ENCODE measurements at places on chromosomes 16 and 17.
A peak's percentile ranks its signal among the peaks of the same experiment; 100 is the strongest.

DNA sequence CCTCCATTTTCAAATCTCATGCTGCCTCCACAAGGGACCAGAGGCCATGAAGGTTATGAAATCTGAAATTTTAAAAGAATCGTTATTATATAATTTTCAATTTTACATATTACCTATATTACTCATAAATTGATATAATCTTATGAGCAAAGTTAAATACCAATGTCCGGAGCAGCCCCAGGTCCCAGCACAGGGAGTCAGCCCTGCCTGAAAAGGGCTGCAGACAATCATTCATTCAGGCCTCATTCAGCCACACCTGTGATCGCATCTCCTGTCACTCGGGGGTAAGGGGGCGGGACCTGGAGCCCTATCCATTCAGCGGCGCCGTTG is 172.5 kb downstream of the AHSP start:
- DNase-seq = no peak

DNA sequence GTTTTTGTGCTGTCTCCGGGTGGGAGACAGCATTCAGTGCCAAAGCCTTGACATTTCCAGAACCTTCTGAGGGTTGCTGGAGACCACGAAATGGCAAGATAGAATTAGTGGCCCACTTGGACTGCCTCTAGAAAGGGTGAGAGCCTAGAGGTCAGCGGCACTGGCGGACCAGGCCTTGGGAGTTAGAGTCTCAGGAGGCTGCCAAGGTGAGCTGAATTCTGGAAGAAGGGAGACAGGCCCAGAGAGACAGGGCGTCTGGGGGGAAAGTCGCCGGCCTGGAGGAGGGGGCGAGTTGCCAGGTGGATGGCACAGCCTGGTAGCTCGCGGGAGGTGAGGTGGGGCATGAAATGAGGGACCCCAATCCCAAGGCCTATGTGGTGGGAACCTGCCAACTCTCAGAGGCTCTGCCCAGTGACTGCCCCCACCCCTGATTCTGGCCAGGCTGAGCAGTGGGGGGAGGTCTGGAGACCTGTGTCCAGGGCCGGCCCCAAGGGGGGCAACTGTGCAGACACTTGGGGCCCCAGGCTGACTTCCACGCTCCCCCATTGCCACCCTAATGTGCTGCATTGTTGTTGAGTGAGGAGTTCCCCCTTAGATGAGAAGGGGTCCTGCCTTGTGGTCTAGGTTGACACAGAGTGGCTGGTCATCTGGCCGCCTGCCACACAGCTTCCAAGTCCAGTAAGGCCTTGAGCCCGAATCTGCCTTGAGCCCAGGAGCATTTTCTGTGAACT is 211.1 kb upstream of the CIBAR2 start:
- no peak for DNase-seq

DNA sequence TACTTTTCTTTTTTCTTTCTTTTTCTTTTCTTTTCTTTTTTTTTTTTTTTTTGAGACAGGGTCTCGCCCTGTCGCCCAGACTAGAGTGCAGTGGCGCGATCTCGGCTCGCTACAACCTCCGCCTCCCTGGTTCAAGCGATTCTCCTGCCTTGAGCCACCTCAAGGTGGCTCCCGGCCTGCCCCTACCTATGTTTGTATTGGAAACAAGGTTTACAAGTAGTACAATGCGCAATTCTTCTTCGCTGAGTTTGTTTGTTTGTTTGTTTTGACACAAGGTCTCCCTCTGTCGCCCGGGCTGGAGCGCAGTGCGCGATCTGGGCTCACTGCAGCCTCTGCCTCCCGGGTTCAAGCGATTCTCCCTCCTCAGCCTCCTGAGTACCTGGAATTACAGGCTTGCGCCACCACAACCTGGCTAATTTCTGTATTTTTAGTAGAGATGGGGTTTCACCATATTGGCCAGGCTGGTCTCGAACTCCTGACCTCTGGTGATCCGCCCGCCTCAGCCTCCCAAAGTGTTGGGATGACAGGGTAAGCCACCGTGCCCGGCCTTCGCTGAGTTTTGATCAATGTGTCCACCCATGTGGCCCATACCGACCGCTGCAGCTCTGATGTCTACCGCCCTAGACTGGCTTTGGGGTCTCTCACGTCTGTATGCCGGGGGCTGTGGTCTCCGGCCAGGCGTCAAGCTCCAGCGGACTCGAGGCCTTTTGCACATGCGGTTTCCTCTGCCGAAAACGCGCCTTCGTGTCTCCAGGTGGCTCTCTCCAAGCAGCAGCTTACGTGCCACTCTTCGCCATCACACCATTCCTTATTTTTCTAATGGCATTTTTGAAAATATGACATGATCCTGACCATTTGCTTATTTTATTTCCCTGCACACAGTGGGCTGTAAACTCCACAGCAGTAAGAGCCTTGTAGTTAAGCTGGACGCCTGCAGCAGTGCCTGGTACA is 1.1 kb upstream of the YBX2 start:
- no peak for DNase-seq

- no peak for DNase-seq
Measured at GRCh38 chr17:66929591-66929990, 34.9 kb upstream of the CACNG4 start.

- DNase-seq = peak; percentile 70
Measured at GRCh38 chr17:2266045-2266864, 37.3 kb downstream of the SMG6 start.

DNA sequence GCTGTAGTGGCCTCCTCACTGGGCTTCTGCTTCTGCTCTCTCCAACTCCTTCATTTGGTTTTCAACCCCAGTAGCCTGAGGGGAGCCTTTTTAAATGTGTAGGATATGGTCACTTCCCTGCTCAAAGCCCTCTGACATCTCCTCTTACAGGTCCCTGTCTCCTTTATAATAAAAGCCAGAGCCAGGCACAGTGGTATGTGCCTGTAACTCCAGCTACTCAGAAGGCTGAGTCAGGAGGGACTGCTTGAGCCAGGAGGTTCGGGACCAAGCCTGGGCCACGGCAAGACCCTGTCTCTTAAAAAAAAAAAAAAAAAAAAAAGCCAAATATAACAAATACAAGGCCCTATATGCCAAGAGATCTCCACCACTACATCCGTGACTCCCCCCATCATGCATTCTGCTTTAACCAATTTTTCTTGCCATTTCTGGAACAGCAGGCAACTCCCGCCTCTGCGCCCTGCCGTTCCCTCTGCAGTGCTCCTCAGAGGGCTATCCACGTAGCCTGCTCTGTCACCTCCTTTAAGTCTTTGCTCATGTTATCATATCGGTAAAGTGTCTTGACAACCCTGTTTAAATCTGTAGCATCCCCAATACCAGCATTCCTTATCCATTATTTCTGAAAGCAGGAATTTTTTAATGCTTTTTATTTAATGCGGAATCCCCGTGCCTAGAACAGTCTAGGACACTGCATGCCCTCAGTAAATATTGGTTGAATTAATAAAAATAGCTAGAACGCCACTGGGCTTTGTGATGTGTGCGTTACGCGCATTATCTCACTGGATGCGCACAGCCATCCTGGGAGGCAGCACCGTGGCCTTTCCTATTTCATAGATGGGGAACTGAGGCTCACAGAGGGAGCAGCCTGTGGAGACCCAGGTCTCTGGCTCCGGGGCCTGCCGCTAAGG is 9.5 kb downstream of the ZNF771 start:
- no peak for DNase-seq

- no peak for DNase-seq
Measured at GRCh38 chr17:45825792-45826191, 18.9 kb upstream of the SPPL2C start.

DNA sequence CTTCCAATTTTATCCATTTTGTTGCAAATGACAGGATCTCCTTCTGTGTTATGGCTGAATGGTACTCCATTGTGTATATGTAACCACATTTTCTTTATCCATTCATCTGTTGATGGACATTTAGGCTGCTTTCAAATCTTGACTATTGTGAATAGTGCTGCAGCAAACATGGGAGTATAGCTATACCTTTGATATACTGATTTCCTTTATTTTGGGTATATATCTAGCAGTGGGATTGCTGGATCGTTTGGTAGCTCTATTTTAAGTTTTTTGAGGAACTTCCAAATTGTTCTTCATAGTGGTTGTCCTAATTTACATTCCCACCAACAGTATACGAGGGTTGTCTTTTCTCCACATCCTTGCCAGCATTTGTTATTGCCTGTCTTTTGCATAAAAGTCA is 67.8 kb downstream of the BRIP1 start:
- no peak for DNase-seq

- peak; percentile 23 for DNase-seq
Measured at GRCh38 chr17:82848022-82848592, 8.3 kb upstream of the ZNF750 start.

- no peak for DNase-seq
Measured at GRCh38 chr17:70604854-70605253, 435.5 kb downstream of the KCNJ2 start.

- DNase-seq = peak; percentile 46
Measured at GRCh38 chr17:2058586-2059546, 4.0 kb downstream of the HIC1 start.

- DNase-seq = no peak
Measured at GRCh38 chr16:3490911-3491629, 4.2 kb downstream of the C16orf90 start.

GRCh38 chr17:5413682-5414081 is 5.8 kb downstream of the NUP88 start:
- DNase-seq = no peak

GRCh38 chr17:63279498-63280230 is 166.4 kb downstream of the CYB561 start:
- DNase-seq = no peak

DNA sequence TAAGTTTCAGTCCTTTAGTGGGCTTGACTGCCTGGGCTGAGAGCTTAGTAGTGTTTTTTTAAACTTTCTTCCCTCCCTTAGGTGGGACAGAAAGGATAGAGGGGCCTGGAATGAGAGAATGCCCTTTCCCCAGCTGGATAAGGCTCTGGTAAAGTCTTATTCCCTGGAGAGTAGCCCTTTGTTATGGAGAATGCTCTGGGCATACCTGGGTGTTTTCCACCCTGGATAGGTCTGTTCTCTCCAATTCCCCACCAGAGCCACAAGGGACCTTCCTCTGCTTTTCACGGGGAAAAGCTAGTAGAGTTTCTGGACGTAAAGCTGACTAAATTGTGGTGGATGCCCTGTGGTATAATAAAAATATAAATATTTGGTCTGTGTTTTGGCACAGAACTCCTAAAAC is 164.1 kb downstream of the HS3ST4 start:
- no peak for DNase-seq

DNA sequence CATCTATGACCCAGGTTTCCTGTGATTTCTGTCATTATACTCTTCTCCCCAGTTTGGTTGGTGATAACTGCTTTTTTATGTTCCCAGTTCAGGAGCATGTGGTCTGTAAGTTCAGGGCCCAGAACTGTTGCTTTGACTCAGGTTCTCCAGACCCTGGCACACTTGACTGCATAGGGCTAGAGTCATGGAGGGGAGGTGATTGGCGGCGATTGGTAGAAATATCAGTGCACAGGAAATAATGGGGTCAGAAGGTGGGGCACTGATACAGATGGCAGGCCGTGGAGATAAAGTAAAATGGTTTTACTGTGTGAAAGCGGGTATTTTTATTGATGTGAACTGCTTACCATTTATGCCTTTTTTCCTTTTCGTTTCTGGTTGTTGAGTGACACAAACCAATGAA is 28.7 kb downstream of the TAC4 start:
- no peak for DNase-seq

DNA sequence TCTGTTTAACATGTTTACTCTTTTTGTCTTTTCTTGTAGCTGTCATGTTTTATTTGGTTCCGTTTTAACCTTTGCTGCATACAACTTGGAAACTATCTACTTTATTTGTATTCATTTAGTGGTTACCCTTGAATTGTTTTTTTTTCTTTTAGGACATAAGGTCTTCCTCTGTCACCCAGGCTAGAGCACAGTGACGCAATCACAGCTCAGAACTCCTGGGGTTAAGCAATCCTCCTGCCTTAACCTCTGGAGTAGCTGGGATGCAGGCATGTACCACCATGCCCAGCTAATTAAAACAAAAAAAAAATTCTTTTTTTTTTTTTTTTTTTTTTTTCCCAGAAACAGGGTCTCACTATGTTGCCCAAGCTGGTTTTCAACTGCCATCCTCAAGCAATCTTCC is 29.8 kb upstream of the USP43 start:
- DNase-seq = no peak

DNA sequence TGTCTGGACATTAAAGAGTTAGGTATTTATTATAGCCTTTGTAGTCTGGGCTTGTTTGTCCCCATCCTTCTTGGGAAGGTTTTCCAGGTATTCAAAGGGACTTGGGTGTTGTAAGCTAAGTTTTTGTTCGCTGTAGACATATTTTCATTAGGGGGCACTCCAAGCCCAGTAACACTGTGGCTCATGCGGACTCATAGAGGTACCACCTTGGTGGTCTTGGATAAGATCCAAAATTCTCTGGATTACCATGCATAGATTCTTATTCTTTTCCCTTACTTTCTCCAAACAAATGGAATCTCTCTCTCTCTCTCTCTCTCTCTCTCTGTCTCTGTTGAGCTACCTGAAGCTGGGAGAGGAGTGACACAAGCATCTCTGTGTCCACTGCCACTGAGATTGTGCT is 48.9 kb downstream of the ERCC4 start:
- no peak for DNase-seq

DNA sequence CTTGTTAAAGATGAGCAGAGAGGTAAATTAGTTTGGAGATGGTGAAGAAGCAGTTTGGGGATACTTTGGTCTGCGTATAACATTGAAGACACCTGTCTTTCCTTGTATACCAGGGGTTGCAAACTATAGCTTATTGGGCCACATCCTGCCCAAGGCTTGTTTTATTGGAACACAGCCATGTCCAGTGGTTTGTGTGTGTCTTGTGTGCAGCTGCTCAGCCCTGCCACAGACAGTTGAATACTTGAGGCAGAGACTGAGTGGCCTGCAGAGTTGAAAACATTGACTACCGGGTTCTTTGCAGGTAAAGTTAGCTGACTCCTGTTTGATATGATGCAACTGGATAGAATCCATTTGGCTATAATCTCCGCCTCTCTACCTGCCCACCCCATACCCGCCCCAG is 224.4 kb downstream of the PRKCA start:
- DNase-seq = no peak

DNA sequence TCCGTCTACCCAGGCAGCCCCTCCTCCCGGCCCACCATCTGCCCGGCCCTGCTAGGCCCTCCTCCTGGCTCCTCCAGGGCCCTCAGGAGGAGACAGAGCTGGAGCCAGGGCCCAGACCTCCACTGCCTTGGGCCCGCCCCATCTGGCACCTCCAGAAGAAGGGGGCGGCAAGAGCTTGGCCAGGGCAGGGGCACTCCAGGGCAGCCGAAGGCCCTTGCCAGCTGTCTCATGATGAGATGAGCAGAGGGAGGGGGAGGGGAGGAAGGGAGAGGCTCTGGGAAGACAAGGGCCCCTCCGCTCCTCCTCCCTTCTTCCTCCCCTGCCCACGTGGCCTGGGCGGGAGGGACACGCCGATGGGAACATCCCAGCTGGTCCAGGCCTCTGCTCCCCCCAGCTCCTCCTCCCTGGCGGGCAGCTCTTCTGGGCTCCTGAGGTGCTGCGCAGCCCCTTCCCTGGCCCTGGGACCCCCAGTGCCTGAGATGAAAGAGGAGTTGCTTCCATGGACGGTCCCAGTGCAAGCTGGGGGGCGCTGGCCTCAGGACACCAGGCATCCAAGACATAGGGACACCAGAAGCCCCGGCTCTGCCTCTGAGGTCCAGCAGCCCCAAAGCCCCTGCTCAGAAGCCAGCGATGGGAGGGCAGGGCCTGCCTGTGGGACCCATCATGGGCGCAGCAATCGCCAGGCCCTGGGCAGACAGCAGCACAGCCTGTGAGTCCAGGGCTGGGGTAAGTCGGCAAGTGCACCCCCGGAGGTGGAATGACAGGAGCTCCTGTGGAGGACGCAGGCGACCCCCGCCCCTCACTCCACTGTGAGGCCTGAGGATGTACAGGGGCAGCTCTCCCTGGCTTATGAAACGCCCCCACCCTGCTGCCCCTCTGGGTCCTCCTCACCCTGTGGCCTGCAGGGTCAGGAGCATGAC is 23.6 kb upstream of the ENPP7 start:
- DNase-seq = no peak

GRCh38 chr17:81394377-81394920 is 808 bp upstream of the BAHCC1 start:
- DNase-seq = no peak
